Hematopoietic multipotent progenitor cell treated with erythropoietin and hydrocortisone succinate and interleukin-3 and kit ligand, for 6 days (in vitro differentiated cells): ENCODE measurements at places on chromosomes 2 and 18.

DNA sequence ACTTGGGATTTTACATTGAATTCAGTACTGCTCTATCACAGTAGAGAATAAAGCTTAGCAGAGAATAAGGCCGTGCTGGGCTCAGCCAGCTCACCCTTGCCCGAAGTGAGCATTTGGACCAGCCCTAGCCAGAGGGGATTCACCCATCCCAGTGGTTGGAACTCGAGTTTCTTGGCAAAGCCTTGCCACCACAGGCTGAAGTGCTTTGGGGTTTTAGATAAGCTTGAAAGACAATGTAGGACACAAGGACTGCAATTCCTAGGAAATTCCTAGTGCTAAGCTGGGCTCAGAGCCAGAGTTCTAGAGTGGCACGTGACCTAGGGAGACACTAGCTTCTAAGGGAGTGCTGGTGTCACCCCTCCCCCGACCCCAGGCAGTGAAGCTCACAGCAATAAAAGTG is 28.0 kb downstream of the SERPINB11 start:
- DNase-seq, result no peak

DNA sequence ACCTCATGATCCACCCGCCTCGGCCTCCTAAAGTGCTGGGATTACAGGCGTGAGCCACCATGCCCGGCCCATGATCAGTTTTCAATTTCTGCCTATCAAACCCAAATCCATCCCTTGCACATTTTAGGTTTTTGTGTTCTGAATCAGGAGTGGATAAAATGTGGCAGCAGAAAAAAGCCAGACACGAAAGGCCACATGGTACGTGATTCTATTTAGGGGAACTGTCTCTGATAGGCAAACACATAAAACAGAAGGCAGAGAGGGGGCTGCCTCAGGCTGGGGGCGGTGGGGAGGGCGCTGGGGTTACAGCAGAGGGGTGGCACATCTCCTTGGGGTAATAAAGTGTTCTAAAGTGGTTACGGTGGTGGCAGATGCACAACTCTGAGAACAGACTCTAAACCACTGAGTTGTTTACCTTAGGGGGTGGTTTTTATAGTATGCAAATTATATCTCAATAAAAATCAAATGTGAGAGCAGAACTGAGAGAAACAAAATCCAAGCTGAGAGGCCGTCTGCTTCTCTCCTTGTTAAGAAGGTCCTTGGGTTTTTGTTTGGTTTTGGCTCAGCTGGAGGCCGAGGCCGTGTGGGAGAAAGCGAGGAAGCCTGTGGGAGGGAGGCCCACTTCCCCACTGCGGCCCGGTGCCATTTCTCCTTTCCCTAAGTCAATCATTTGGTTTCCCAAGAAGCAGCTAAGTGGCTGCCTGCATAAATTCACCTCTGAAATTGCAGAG is 78.0 kb downstream of the SOWAHC start:
- no peak for DNase-seq

- DNase-seq, result no peak
These were observed 53.6 kb downstream of the STRN start for GRCh38 chr2:36912695-36913094.

DNA sequence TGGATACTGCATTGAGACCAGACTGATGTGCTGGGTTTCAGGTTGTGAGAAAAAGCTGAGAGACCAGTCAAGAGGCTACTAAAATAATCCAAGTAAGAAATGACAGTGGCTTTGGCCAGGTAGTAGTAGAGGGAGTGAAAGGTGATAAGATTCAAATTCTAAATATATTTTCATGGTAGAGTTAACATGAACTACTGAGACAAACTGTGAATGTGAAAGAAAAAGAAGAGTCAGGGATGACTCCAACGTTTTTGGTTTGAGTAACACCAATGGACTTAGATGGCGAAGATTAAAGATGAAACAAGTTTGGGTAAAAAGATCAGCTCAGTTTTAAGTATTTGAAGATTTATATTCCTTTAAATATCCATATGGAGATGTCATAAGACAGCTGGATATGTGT is 209.4 kb downstream of the ZEB2 start:
- DNase-seq, result no peak

DNA sequence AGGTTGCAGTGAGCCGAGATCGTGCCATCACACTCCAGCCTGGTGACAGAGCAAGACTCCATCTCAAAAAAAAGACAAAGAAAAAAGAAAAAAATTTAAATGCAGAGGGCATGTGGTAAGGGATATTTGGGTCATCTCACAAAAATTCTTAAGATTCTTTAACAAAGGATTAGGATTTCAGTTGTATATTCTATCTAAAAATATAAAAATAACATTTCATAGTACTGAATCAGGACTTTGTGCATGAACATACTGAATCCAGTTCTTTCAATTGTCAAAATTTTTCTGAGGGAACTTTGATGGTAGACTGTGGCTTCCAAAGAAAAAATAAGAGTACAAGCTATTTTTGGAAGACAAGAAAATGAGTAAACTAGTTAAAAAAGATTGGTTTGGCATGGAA is 6.5 kb upstream of the PPP3R1 start:
- no peak for DNase-seq

- DNase-seq, result no peak
These were observed 329.1 kb downstream of the SATB2 start for GRCh38 chr2:199128476-199129229.

DNA sequence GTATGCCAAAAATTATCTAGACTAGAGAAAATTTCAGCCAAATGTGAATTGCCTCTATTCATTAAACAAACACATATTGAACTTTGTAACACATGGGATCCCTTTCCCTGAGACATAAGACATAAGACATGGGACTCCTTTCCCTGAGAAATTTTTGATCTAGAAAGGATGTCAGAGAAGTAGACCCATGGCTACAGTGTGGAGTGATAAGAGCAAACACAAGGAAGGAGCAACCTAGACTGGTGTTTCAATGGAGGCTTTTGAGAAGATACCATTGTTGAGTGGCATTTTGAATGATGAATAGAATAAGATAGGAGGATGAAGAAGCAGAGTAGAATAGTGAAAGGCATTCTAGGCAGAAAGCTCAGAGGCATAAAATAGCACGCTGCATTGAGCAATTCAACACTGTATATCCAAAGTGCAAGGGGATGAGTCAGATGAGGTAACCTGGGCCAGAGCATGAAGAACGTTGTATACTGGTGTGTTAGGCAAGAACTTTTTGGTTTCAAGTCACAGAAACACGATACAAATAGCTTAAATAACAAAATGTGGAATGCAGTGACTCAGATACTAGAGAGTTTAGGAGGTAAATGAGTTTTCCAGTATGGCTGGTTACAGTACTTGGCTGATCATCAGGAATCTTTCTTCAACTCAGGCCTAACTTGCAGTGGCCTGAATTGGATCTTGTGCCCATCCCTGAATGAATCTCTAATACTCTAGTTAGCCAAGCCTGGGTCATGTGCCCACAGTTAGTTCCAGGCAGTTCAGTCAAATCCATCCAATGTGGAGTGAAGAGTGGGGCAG is 129.8 kb upstream of the TANK start:
- DNase-seq, result no peak

- no peak for DNase-seq
These were observed 98.2 kb downstream of the PDCL3 start for GRCh38 chr2:100660851-100661584.

DNA sequence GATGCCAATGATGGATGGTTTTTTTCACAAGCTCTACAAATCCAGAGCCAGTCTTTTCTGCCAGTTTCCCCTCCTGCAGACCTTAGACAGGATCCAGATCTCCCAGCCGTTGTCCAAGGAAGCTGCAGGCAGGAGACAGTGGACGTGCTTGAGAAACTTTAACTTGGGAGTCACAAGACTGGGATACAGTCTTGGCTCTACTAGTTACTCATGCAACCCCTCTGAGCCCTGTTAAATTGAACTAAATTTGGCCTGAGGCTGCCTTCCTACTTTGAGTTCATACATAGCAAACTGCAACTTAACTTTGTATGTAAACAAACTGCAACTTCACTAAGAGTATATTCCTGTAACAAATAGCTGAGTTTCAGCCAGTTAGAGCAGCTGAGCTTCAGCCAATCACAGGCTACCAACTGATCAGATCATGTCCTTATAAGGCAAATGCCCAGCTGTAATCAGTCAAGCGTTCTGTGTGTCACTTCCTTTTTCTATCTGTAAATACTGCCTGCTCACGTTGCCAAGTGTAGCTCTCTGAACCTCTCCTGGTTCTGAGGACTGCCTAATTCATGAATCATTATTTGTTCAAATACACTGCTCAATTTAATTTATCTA is 140.9 kb downstream of the CAPN13 start:
- DNase-seq, result peak; percentile 34

DNA sequence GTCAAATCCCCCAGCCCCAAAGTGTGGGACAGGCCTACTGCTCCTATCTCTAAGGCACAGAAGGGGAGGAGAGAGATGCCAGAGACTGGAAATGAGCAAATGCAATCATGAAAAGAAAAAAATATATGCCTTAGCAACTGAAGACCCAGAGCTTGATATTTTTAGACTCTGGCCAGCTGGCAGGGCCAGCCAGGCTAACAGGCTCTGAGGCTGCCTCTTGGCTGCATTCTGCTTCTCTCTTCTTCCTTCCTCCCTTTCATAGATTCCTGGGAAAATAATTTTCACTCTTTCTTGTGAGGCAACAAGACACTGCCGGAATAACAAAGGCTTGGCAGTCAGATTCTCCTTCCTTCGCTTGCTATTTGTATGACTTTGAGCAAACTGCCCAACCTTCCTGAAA is 209.1 kb downstream of the RAD51AP2 start:
- no peak for DNase-seq

DNA sequence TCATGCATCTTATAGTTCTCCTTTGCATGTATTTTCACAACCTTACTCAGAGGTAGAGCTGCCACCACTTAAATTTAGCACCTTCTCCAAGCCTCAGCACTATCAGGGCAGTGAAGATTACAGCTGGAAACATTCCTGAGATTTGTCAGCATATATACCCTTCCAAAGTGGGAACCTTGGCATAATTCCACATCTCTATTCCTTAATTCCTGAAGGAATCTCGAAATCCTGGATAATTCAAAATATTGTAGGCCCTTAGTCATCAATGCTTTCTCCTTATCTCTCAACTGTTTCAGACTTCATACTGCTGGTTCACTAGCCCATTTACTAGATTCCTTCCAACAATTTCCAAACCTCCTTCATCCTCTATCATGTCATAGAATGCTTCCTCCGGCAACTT is 87.4 kb downstream of the ITSN2 start:
- DNase-seq, result no peak

DNA sequence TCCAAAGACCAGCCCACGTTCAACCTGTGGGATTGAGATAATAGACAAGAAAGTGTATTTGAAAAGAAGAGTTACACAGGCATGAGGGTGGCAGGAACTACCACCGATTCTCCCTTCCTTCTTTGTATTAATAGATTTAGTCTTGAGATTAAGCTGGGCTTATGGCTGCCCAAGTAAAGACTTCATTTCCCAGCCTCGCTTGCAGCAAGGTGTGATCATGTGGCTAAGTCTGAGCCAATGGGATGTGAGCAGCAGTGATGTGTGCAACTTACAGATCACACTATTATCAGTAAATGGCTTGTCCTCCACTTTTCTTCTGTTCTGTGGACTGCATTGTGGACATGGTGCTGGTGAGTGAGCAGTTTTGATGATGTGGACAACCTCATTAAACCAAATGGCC is 101.7 kb downstream of the POLR1A start:
- peak; percentile 46 for DNase-seq

GRCh38 chr2:37848451-37848850 is 76.6 kb upstream of the RMDN2 start:
- DNase-seq, result no peak

DNA sequence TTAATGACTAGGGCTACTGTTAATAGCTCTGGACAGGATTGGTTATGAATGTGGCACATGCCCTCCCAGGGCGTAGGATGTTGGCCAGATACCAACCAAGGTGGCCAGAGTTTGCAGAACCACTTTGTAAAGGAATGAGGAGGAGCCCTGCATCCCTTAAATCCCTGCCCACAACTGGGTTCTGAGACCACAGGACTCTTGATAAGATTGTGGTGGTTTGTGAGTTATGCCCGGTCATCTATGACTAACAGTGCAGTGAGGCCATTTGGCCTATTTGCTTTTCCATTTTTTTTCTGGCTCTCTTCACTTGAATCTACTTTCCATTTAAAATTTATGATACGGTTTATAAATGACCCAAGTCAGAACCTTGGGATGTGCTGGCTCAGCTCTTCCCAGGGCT is 294.5 kb downstream of the PRKCE start:
- peak; percentile 48 for DNase-seq

GRCh38 chr2:55112229-55113031 is 62.2 kb upstream of the RTN4 start:
- peak; percentile 67 for DNase-seq

GRCh38 chr2:63287956-63288355 is 237.3 kb downstream of the OTX1 start:
- no peak for DNase-seq

GRCh38 chr2:30232801-30233130 is 1.4 kb downstream of the LBH start:
- DNase-seq, result peak; percentile 58

GRCh38 chr2:155377266-155377680 is 678.8 kb downstream of the KCNJ3 start:
- DNase-seq, result peak; percentile 70

DNA sequence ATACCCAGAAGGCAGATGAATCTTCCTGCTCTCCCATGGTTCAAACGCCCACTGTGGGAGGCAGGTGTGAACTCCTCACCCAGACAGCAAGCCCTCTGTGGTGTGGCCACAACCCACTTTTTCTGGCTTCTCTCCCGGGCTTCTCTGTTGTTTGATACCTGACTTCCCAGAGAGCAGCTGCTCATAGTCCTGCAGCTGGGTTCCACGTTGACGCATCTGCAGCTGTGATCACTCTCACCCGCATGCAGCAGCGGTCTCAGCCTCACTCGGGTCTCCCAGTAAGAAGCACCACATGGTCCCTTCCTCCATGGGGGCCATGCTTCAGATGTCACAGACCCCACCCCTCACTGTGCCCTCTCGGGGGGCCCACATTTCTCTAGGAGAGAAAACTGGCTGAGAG is 3.5 kb downstream of the ASPRV1 start:
- DNase-seq, result no peak

DNA sequence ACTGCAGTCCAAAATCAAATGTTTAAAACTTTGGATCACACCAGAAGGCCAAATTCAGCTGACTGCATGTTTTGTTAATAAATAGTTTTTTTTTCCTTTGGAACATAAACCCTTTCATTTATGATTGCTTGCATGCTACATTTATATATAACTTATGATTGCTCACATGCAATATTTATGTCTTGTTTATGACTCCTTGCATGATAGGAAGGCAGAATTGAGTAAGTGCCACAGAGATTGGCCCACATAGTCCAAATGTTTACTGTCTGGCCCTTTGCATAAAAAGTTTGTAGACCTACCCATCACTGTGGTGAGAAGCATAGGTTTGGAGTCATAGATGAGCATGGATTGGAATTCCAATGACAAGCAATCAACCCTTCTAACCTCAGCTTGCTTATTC is 30.8 kb downstream of the WDFY1 start:
- no peak for DNase-seq

DNA sequence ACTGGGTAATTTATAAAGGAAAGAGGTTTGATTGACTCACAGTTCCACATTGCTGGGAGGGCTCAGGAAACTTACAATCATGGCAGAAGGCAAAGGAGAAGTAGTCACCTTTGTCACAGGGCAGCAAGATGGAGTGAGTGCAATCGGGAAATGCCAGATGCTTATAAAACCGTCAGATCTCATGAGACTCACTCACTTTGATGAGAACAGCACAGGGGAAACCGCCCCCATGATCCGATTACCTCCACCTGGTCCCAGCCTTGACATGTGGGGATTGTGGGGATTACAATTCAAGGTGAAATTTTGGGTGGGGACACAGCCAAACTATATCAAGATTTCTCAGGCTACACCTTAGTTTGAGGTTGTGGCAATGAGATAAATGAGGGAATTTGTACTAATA is 54.9 kb downstream of the AKAIN1 start:
- no peak for DNase-seq
